Stimulated activated CD4-positive, alpha-beta T cell treated with anti-CD3 and anti-CD28 coated beads, TNF-alpha, amount 100 ng/mL, for 1 hour (primary cell): ENCODE measurements at places on chromosomes 12 and 14.

DNA sequence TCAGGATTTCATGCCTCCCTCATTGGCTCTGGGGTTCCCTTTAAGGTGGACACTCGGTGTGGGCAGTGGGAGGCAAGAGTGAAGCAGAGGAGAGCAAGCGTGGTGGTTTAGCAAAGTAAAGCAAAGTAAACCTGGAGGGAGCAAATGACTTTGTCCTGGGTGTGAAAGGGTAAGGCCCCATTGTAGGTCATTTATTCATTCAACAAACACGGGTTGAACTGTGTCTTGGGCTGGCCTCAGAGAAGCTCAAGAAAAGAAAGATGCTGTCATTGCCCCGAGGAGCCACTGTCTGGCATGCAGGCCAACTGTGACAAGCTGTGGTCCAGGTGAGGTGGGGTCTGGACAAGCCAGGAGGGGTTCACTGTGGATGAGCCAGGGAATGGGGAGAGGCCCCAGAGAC is 68.9 kb upstream of the DLK1 start:
- no peak for DNase-seq

DNA sequence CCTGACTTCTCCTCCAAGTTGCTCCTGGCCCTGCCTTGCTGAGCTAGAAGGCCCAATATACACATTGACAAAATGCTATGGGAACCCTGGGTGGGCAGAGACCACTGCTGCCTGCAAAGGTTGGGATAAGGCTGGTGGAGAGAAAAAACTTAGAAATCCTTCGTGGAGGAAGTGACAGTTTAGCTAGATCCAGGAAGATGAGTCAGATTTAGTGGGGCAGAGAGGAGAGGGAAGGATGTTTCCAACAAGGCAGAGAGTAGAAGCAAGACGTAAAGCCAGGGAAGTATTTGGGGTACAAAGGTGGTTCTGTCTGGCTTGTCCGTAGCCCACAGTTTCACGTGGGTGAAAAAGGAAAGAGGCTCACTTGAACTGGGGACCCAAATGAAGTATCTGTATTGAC is 69.0 kb upstream of the CLMN start:
- DNase-seq: no peak

- no peak for DNase-seq
These were observed 41.2 kb upstream of the SLC2A13 start for GRCh38 chr12:40146800-40147797.

GRCh38 chr12:85955127-85955526 is 81.0 kb downstream of the NTS start:
- no peak for DNase-seq

DNA sequence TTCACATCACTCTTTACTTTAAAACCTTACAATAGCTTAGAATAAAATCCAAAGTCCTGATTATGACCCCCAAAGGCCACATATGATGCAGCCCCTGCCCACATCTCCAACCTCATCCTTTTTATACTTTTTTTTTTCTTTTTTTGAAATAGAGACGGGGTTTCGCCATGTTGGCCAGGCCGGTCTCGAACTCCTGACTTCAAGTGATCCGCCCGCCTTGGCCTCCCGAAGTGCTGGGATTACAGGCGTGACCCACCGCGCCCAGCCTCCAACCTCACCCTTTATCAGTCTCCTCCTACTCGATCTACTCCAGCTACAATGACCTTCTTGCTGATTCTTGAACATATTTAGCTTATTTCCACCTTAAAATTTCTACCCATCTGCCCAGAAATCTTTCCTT is 1.2 kb upstream of the MAPKAPK5 start:
- DNase-seq: no peak

DNA sequence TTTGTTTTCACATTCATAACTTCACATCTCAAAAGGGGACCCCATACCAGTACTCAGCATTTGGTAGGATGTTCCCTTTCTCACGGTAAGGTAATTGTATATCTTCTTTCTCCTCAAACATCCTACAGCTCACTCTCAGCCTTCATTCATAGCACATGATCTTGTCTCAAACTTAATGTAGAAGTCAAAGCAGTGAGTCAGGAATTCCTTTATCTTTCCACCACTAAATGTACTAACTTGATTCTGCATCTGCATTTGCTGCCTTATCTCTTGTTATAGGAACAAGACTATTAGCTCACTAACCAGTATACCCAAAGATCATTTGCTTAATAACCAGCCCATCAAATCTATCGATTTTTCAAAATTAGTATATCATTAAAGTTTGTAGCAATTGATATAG is 22.9 kb downstream of the CPSF2 start:
- no peak for DNase-seq

GRCh38 chr14:49755378-49755777 is 12.6 kb upstream of the KLHDC2 start:
- DNase-seq: no peak

- DNase-seq: no peak
These were observed 113.4 kb downstream of the SPTSSA start for GRCh38 chr14:34348592-34348991.

GRCh38 chr12:96985515-96986362 is 78.7 kb downstream of the NEDD1 start:
- peak; percentile 4 for DNase-seq

DNA sequence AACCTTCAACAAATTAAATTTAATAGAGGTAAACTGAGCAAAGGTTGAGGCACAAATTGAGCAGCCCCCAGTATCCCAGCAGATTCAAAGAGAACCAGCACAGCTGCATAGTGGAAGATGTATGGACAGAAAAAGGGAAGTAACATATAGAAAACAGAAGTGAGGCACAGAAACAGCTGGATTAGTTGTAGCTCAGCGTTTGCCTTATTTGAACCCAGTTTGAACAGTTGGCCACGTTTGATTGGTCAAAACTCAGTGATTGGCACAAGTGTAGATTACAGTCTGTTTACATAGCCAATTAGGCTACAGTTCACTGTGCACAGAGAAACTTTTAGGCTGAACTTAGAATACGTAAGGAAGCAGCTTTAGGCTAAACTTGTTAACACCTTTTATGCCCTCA is 315.5 kb downstream of the RMST start:
- no peak for DNase-seq
